Fibroblast of pulmonary artery (primary cell): ENCODE measurements at places on chromosomes 13 and 19.

GRCh38 chr13:110492679-110493593 is 68.6 kb downstream of the RAB20 start:
- no peak for DNase-seq

DNA sequence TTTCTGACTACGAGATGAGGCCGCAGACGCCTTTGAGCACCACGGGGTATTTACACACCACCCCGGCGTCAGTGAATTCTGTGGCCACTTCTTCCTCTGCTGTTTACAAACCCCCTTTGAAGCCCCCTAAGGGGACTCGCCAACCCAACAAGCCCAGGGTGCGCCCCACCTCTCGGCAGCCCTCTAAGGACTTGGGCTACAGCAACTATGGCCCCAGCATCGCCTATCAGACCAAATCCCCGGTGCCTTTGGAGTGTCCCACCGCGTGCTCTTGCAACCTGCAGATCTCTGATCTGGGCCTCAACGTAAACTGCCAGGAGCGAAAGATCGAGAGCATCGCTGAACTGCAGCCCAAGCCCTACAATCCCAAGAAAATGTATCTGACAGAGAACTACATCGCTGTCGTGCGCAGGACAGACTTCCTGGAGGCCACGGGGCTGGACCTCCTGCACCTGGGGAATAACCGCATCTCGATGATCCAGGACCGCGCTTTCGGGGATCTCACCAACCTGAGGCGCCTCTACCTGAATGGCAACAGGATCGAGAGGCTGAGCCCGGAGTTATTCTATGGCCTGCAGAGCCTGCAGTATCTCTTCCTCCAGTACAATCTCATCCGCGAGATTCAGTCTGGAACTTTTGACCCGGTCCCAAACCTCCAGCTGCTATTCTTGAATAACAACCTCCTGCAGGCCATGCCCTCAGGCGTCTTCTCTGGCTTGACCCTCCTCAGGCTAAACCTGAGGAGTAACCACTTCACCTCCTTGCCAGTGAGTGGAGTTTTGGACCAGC is 5.3 kb downstream of the SLITRK5 start:
- DNase-seq = no peak

DNA sequence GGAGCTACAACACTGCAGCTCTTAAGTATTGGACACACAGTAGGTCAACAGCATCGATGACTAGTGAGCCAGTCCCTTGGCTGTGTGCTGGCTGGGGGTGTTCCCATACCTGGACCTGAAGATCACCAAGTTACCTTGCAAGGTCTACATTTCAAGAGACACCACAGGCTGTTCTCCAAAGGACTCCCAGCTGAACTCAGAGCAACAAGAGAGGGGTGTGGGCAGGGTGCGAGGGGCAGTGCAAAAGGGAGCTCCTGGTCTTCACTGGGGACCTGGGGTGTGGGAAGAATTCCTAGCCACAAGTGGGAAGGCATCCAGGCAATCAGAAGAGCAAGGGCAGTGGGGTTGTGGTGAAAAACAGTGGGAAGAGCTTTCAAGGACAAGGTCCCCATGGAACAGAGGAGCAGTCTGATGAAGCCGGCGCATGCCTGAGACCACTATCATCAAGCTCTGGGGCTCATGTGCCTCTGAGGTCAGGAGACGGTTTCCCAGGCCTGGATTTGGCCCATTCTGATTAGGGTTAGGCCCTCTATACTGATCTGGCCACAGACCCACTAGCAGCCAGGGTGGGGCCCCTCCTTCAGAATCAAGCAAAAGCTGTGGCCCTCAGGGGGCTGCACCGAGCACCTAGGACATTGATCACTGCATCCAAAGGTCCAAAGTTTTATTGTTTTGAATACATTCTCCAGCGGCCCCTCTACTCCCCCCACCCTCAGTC is 4.7 kb upstream of the GSK3A start:
- DNase-seq = no peak

- no peak for DNase-seq
These were observed 30.3 kb downstream of the LAMP1 start for GRCh38 chr13:113327391-113327765.

DNA sequence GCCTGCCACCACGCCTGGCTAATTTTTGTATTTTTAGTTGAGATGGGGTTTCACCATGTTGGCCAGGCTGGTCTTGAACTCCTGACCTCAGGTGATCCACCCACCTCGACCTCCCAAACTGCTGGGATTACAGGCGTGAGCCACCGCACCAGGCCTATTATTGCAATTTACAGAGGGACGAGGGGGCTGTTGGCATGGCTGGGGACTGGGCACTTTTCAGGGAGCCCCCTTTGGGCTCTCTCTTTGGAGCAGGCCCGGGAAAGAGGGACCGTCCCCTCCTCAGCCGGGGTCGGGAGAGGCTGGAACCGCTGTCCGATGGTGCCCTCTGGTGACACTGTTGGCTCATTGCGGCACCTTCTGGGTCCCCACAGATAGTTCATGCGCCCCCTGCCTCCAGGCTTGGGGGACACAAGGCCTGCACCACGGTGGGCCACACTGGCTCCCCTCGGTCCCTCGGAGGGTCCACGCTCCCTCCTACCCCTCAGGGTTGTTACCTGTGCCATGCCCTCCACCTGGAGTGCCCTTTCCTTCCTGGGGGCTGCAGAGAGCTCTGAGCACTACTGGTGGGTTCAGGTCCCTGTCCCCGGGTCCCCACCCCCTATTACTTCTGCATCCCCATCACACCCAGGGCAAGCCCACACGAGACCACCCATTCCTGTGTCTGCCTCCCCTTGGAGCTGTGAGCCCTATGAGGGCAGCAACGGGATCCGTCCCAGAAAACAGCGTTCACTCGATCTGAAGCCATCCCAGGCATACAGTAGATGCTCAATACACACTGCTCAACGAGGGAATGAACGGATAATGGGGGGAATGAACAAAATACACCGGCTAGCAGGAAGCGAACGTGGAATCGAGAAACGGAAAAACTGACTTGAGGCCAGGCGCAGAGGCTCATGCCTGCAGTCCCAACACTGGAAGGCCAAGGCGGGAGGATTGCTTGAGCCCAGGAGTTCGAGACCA is 12.5 kb downstream of the FEM1A start:
- peak; percentile 44 for DNase-seq
